Omental fat pad (tissue), 4 donors: ENCODE measurements at places on chromosomes 5 and 9.

DNA sequence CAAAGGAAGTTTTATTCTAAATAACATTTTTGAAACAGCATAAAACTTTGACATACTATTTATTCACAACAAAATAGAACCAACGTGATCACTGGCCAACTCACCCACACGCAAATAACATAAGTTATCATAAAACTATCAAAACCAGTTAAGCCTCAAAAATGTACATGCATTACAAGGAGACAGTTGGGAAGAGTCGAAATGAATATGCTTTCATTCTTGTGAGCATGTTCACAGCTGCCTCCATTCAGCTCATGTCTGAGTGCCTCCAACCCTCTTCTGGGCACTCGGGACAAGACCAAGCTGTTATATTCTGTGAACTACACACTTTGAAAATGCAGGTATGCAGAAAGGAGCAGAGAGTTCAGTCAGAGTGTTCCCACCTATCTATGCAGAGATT lies 284.9 kb downstream of the BNC2 start:
- DNase-seq: no peak

DNA sequence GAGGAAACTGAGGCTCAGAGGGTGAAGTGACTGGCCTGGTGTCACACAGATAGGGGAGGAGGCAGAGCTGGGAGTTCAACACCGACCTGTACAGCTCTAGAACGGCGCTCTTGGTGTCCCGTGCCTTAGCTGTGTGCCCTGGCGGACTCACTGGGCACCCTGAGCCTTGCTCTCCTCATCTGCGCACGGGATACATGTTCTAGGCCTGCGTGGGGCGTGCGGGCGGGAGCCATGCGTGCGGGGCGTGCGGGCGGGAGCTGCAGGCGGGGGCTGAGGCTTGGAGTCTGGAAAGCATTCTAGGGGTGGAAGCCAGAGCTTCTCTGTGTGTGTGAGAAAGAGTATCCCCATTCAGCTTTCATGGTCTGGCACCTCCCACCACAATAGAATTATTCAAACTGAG lies 165.3 kb downstream of the GAPVD1 start:
- no peak for DNase-seq

GRCh38 chr9:96382839-96383164 lies 709 bp downstream of the SLC35D2 start:
- no peak for DNase-seq

- DNase-seq: no peak
Measured at GRCh38 chr5:97119007-97119390, 23.4 kb downstream of the LIX1 start.

- no peak for DNase-seq
Measured at GRCh38 chr5:175749591-175749990, 91.7 kb downstream of the HRH2 start.

DNA sequence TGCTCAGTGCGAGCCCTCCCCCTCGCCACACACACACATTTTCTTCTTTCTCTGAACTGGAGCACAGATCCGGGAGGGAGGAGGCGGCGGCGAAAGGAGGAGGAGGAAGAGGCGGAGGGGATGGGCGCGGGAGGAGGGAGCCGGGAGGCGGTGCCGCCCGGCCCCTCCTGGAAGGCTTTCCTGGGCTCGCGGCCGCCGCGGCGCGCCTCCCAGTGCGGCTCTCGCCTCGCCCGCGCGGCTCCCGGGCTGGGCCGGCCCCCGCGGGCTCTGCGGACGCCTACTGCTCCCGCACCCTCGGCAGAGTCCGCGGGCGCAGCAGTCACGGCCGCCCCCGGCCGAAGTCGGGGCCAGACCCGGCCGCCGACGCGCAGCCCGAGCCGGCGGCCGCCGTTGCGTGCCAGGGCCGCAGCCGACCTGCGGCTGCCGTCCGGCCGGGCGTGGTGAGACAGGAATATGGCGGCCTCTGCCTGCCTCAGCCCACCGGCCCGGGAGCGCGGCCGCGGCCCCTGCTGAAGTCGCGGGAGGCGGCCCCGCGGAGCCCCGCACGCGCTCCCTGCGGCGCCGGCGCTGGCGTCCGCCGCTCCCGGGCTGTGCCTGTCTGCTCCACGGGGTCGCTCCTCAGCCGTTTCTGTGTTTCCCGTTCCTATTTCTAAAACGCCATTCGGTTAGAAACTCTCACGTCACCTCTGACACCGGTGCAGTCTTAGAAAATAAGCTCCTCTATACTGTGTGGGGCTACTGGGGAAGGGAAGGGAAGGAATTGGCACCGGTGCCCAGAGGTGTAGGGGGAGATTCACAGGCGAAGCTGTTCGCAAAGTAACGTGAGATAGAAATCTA lies 500 bp upstream of the GNAQ start:
- peak; percentile 55 for DNase-seq

DNA sequence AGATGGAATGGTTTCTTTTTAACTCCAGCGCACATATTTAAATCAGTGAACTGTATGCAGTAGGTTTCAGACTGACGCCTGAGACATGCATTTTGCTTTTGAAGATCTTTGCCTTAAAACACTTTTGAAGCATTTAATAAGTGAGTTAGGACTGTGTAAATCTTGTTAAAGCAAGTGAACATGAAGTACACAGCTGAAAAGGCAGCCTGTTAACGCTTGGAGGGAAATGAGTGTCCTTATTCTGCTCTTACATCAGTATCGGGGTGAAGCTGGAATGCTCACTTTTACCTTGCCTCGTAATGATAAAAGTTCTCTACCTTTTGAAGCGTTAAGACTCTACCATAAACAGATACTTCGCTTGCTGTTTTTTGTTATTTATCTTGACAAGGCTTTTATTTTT lies 552.2 kb downstream of the ZNF608 start:
- DNase-seq: no peak

GRCh38 chr5:66596636-66597182 lies 516 bp downstream of the MAST4 start:
- DNase-seq: no peak

DNA sequence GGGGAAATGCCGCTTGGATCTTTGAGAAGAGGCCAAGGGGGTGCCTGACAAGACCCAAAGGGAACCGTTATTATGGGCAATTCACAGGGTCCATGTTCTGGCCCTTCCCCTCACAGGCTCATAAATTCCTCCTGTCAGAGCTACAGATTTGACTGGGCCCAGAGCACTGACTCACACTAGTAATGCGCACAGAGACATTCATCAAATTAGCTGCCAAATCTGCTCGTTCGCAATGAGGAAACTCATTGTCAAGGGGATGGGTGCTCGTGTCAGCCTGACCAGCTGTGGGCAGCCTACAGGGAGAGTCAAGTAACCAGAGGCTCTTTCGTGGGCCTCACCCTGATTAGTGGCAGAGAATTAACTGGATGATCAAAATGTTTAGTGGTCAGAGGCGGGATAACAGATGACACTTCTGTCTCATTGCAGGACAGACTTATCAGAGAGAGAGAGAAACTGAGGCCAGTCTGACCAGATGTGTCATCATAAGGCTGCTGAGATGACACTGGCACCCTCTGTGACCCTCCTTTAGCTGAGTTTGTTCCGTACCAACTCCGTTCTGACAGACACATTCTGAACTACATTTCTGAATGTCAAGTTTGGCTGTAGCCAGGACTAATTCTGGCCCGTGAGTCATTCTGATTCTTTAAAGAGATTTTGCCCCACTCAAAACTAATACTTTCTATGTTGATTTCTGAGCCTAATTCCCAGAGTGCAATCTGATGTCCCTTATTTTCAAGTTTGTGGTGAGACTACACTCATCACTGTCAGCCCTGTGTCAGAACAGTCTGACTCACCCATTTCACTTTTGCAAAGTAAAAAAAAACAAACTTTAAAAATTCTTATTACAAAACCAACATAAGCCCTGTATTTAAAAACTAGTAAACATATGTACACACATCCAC lies 377.1 kb downstream of the ACTL7B start:
- DNase-seq: no peak

- no peak for DNase-seq
Measured at GRCh38 chr5:100787648-100788047, 115.4 kb downstream of the ST8SIA4 start.

- no peak for DNase-seq
Measured at GRCh38 chr9:130189840-130190239, 17.6 kb downstream of the NCS1 start.

DNA sequence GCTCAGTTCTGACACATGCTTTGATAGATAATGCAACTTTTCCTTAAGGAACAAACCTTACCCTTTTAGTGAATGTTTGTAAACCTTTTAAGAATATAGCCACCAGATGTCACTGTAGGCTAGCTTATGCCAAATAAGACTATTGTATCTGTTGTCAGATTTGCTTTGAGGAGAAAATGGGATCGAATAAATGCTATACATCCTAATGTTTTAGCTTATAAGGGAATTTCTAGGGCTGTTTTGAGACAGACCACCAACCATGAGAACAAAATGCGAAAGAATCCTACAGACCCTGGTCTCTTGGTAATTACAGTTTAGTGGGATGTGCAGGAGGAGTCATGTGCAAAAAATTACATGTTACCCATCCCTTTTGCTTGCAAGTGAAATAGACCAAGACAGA lies 127.6 kb upstream of the NMUR2 start:
- DNase-seq: no peak
